ENCODE measurements at places on chromosomes 12 and 14.

- DNase-seq = peak; percentile 45
Measured at GRCh38 chr14:34030864-34031263, 80.0 kb upstream of the EGLN3 start.

DNA sequence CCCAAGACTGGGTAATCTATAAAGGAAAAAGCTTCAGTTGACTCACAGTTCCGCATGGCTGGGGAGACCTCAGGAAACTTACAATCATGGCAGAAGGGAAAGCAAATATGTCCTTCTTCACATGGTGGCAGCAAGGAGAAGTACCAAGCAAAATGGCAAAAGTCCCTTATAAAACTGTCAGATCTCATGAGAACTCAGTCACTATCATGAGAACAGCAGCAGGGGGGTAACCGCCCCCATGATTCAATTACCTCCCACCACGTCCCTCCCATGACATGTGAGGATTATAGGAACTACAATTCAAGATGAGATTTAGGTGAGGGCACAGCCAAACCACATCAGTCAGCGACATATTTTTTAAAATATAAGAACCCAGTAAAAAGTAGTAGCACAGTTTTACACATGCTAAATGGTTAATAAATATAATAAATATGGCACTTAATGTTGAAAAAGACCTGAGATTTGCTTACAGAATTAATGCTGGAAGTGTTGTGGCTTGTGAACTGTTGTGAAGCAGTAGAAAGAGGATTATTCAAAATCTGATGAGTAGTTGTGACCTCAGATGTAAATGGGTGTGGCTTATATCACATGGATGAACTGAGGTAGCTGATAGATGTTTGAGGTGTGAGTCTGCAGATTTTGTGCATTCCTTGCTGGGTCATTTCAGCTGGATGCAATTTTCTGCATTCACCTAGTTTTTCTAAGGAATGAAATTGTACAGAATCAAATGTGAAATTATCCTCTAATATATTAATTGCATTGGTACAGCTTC is 46.9 kb upstream of the CHPT1 start:
- no peak for DNase-seq

- DNase-seq = no peak
Measured at GRCh38 chr14:67195279-67195678, 6.0 kb downstream of the GARIN2 start.

GRCh38 chr12:34392741-34393085 is 370.4 kb downstream of the ALG10 start:
- no peak for DNase-seq

DNA sequence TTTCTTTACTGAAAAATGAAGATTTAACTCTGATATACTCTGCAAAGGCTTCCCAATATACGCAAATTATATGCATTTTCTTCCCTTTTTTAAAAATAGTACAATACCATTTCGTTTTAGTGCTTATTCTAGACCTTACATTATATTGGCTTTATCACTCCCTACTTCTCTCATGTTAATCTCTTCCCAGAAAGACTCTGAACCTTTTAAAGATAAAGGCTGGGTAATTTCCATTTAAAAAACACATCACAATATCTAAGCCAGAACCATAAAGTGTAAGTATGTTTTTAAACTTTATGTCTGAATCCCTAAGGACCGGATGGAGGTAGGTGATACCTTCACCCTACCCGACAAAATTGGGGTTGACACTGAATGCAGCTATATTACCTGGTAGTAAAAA is 320.8 kb downstream of the DIO2 start:
- no peak for DNase-seq

DNA sequence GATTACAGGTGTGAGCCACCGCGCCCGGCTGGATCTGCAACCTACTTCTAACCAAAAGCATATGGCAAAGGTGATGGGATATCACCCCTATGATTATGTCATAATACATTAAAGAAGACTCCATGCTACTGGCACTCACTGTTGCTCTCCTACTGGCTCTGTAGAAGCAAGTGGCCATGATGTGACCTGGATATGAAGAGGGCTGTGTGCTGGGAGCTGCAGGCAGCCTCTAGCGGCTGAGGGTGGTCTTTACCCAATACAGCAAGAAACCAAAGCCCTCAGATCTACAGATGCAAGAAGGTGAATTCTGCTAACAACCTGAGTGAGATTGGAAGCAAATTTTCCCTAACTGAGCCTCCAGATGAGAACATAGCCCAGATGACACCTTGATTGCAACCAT is 34.2 kb upstream of the TRIM9 start:
- no peak for DNase-seq

- DNase-seq = no peak
Measured at GRCh38 chr14:93714605-93715004, 73.7 kb downstream of the PRIMA1 start.

DNA sequence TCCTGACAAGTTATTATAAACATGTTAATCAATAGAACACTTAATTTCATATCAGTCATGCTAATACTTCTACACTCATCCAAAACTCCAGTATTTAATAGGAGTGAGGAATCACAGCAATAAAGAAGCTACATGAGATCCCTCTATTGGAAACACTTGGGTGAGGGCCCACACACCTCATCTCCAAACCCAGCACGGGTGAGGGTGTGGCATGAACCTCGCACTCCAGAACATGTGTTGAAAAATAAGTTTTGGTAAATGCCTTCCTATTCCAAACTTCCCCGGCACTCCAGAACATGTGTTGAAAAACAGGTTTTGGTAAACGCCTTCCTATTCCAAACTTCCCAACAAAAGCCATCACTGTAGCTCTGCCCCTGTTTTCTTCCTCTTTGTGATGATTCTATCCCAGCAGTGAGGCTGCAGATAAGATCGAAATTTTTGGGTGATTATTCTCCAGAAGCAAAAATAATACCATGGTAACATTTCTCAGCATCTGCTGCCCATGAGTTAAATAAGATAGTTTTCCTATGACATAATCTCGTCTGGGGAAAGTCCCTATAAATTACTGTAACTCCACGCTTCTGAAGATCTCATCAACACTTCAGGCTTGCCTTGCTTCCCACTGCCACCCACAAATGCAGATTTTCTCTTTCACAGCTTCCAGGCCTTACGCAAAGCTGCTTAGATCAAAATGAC is 24.4 kb upstream of the PTPRB start:
- DNase-seq = no peak

DNA sequence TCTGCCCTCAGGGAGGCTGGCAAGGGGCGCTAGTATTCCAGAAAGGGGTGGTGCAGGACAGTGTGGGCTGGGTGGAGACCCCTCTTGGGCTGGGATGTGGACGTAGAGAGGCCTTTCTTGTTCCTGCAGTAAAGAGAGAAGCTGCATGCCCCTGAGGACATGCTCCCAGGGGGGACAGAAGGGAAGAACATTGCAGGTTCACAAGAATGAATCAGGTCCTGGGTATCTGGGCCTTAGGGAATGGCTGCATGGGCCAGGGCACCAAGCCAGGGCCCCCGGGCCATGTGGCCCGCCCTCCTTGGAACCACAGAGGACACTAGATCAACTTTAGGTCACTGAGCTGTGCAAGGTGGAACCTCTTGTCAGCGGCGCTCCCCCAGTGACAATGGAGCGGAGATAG is 51.8 kb downstream of the ZNF664 start:
- DNase-seq = no peak

GRCh38 chr14:66383771-66384170 is 102.4 kb upstream of the CCDC196 start:
- DNase-seq = no peak

- DNase-seq = no peak
Measured at GRCh38 chr12:68506619-68507018, 104.1 kb upstream of the RAP1B start.

DNA sequence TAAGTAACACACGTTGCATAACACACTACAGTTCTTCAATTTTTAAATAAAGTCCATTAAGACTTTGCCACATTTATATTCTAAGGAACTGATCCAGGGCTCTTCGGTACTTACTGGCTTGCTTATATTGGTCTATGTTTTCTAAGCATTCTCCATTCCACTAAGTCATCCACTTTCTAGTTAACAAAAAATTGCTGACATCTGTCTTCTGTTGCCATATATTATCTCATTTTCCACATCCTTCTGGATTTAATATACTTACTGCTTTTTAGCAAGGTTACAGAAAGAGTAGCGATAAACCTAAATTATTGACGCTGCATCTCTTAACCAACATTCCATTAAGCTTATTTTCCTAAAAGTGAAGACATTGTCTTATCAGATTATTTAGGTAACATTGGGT is 238.4 kb upstream of the LRIG3 start:
- DNase-seq = no peak

DNA sequence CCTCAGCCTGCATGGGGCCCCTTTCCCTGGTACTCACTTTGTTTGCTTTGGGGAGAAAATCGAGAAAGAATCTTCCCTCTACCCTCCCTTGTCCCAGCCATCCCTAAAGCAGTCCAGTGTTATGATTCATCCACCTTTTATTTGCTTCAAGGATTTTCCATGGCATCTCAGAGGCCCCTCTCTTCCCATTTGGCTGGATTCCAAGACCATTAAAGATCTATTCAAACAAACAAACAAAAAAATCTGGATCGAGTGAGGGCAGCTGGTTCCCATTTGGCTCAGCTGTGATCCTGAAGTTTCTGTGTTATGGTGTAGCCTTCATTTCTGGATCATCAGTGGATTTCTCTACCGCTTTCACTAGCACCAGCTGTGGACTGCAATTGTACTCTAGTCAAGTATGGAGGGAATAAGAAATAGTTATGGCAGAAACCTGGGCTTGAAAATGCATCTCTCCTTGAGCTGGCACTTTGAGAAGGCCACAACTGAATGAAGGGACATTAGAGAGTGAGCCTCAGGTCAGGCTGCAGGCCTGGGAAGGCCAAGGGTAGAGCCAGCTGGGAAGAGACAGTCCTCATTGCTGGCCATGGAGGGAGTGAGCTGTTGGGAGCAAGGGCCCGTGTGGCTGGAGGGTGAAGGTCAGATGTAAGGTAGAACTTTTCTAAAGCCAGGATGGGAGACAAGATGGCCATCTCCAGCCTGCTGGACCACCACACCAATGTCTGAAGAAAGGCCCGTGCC is 13.7 kb downstream of the KRT71 start:
- DNase-seq = peak; percentile 80

- no peak for DNase-seq
Measured at GRCh38 chr14:26255213-26255612, 342.6 kb downstream of the NOVA1 start.

GRCh38 chr12:107320033-107320928 is 226.9 kb upstream of the CRY1 start:
- DNase-seq = peak; percentile 46

DNA sequence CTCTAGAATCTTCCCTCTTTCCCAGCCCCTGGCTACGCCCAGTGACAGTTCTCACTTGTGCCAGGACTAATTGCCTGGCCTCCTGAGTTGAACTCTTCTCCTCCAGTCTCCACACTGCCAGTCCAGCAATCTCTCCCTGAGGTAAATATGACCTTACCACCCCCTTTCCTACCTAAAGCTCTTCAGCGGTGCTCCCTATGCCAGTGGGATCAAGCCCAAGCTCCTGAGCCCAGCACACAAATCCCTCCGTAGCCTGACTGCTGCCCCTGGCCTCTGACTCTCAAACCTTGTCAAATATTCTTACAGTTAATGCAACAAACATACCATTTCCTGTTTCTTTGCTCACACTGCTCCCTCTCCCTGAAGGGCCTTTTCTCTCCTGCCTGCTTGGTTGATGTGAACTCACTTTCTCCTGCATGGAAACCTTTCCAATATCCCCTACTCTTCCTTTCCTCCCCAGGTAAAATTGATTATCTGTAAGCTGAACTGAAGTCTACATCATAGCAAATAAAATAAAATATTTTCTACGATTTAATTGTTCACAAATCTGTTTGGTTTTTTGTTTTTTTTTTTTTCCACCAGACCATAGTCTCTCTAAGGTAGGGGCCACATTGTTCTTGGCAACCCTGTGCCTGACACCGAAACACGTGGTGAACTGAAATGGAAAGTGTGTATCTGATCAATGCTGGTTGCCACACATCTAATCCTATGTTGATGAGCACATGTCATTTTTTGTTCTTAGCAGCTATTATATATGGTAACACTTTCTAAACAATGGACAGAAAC is 147.5 kb downstream of the SLC38A6 start:
- DNase-seq = no peak

DNA sequence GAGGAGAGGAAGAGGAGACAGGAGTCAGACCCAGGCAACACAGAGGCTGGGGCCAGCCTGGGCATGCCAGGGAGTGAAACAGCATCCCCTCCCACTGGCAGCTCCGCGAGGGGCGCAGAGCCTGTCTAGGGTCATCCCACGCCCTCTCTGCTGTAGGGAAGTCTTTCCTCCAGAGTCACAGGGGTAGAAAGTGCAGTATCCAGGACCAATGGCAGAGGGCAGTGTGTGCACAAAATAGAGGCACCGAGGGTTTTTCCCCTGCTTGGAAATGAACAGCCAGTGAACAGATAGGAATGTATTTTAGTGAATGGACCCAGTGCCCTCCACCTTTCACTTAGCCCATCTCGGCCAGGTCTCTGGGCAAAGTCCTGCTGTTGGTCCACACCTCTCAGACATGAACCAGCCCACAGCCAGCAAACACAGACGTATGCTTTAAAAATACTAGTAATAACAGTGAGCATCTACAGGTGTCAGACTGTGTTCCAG is 9.4 kb upstream of the KRT74 start:
- DNase-seq = peak; percentile 57

- no peak for DNase-seq
Measured at GRCh38 chr12:125549171-125549570, 483.9 kb downstream of the AACS start.

- no peak for DNase-seq
Measured at GRCh38 chr12:7555752-7556151, 52.2 kb upstream of the CD163 start.

DNA sequence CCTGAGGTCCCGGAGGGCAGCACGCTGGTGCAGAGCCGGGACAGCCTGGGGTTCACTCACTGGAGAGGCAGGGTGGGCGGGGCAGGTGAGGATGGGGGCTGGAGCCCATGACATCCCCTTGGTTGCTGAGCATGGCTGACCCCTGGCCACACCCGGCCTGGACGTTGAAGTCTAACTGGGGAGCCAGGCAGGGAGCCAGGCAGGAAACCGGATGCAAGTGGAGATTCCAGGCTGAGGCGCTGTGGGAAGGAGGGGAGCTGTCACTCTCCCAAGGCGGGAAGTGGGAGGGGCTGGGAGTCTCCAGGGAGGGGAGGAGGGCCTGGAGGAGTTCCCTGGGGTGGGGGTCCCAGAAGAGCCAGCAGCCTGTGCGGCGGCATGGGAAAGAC is 7.7 kb upstream of the INF2 start:
- DNase-seq = peak; percentile 9

GRCh38 chr12:54603173-54603814 is 14.8 kb upstream of the PPP1R1A start:
- DNase-seq = peak; percentile 51

DNA sequence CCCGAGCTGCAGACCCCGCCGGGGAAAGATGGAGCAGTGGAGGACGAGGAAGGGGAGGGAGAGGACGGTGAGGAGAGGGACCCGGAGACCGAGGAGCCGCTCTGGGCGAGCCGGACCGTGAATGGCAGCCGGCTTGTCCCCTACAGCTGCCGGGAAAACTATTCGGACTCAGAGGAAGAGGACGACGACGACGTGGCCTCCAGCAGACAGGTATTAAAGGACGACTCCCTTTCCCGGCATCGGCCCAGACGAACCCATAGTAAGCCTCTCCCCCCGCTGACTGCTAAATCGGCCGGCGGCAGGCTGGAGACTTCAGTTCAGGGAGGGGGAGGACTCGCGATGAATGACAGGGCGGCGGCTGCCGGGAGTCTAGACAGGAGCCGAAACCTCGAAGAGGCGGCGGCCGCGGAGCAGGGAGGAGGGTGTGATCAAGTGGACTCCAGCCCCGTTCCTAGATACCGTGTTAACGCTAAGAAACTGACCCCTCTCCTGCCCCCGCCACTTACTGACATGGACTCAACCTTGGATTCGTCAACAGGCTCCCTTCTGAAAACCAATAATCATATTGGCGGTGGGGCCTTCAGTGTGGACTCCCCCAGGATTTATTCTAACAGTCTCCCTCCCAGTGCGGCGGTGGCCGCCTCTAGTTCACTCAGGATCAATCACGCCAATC is 962 bp downstream of the LEMD3 start:
- peak; percentile 44 for DNase-seq

Measured in NCI-H2029 (cell line).